ENCODE measurements at places on chromosomes 11 and 22. TPM values are rescaled to one million over a fixed set of nuclear protein-coding genes. Genes with fewer than 3 reads are reported as not detected.

- H3K36me3 ChIP-seq: peaks cover 2% of the 10 kb centered on the region
- H3K27me3 ChIP-seq: peaks cover 7% of the 10 kb centered on the region
- DNase-seq: no peak
- H3K27ac ChIP-seq: no peak overlapping the region
- no peak overlapping the region for H3K4me3 ChIP-seq
- H3K4me1 ChIP-seq: peaks cover 15% of the 10 kb centered on the region
Measured at GRCh38 chr11:12069066-12069676, 41.2 kb upstream of the MICAL2 start.

GRCh38 chr22:18059094-18059417 is 18.7 kb upstream of the PEX26 start:
- peaks cover 32% of the 10 kb centered on the region for H3K27me3 ChIP-seq
- H3K36me3 ChIP-seq: peaks cover 2% of the 10 kb centered on the region
- DNase-seq: no peak
- peaks cover 6% of the 10 kb centered on the region for H3K4me1 ChIP-seq

DNA sequence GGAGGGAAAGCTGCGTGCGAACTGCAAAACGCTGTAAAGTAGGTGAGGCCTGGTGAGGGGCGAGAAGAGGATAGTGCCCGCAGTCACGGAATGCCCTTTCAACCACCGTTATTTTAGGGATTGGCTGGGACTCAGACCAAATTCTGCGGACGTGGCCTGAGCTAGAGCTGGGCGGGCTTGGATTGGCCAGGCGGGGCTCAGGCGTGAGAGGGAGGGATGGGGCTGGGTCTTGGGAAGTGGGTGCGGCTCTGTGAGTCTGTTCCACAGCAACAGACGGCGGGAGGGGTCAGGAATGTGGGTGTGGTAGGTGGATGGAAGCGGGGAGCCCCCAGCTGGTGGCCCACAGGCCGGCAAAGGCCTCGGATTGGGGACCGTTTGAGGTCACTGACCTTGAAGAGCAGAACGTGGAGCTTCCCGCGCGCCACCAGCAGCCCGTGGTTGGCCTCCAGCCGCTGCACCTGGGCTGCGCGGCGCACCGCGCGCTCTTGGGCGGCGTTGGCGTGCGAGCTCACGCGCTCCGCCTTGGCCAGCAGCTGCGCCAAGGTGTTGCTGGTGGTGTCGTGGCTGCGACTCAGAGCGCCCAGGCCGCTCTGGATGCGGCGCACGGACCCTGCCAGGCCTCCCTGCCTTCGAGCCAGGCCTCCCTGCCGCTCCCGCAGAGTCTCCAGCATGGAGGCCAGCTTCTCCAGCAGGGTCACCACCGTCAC is 444 bp downstream of the CAVIN3 start:
- H3K27ac ChIP-seq: no peak overlapping the region
- peaks cover 8% of the 10 kb centered on the region for H3K36me3 ChIP-seq
- peaks cover 13% of the 10 kb centered on the region for H3K4me1 ChIP-seq
- no peak for DNase-seq

DNA sequence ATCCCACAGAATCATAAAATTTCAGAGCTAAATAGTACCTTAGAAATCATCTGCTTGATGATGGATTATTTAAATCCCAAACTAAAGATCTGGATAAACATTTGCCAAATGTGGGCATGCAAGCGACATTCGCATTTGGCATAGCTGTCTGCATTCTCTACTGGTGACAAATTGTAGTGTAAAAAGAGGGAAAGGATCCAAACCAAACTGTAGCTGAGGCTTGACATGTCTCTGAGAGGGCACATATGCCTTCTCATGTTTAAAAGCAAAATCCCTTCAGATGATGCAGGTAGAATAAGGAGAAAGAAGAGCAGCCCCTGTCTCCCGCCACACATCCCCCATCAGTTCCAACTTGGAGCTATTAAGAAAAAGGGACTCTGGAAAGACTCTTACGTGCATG is 257.5 kb upstream of the MTNR1B start:
- H3K36me3 ChIP-seq: no peaks in the 10 kb centered on the region
- no peak overlapping the region for H3K4me3 ChIP-seq
- no peaks in the 10 kb centered on the region for H3K27me3 ChIP-seq
- no peak for DNase-seq

DNA sequence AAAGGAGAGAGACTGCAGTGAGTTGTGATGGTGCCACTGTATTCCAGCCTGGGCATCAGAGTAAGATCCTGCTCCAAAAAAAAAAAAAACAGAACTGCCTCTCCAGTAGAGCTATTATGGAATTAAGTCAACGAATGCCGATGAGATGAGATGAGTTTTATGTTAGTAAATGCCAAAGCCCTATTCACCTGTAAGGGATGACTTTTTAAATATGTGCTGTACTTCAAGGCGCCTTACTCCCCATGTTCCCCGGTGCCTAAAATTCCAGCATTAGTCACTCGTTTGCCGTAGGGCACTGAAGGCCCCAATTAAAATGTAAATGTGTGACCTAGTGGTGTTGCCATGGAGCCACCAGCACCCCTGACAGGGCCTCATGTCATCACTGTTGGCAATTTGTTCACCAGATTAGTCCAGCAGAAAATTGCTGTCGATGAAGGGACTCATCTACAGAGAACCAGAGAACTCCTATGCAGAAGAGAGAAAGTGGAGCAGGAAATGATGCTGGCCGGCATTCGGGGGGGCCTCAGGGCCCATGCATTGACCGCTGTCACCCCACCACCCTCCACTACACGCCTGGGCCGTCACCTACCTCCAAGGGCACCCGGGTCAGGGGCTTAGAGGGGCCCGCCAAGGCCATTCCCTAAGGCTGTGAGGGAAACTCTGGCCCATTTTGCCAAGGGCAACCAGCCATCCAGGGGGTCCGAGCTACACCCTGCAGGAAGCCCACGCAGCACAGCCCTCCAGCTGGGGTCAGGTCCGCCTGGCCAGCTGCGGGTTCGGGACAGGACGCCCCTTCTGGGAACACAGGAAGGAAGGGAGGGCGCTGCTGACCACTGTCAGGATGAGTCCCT is 17.8 kb downstream of the LIF start:
- H3K27ac ChIP-seq: no peak overlapping the region
- no peak overlapping the region for H3K4me3 ChIP-seq
- H3K4me1 ChIP-seq: peaks cover 29% of the 10 kb centered on the region
- H3K27me3 ChIP-seq: no peaks in the 10 kb centered on the region
- no peak for DNase-seq
- no peaks in the 10 kb centered on the region for H3K36me3 ChIP-seq

GRCh38 chr11:61049063-61049377 is 53.3 kb upstream of the CD5 start:
- no peak for DNase-seq
- H3K4me1 ChIP-seq: peaks cover 32% of the 10 kb centered on the region
- peak overlapping the region; percentile 95 for H3K27ac ChIP-seq
- H3K4me3 ChIP-seq: peak overlapping the region; percentile 84
- H3K27me3 ChIP-seq: no peaks in the 10 kb centered on the region
- peaks cover 5% of the 10 kb centered on the region for H3K36me3 ChIP-seq

- H3K4me1 ChIP-seq: no peaks in the 10 kb centered on the region
- no peak overlapping the region for H3K27ac ChIP-seq
- no peak for DNase-seq
- H3K27me3 ChIP-seq: no peaks in the 10 kb centered on the region
- H3K36me3 ChIP-seq: no peaks in the 10 kb centered on the region
Measured at GRCh38 chr11:25730230-25730629, 601.7 kb upstream of the ANO3 start.

GRCh38 chr11:62879235-62879978 is 1.3 kb upstream of the SLC3A2 start:
- peaks cover 41% of the 10 kb centered on the region for H3K4me1 ChIP-seq
- H3K36me3 ChIP-seq: peaks cover 8% of the 10 kb centered on the region
- H3K27ac ChIP-seq: peak overlapping the region; percentile 98
- no peaks in the 10 kb centered on the region for H3K27me3 ChIP-seq
- peak overlapping the region; percentile 99 for H3K4me3 ChIP-seq

GRCh38 chr11:119065369-119065768 is 2.2 kb upstream of the VPS11 start:
- H3K27ac ChIP-seq: peak overlapping the region; percentile 100
- DNase-seq: peak; percentile 26
- H3K4me1 ChIP-seq: peaks cover 30% of the 10 kb centered on the region
- H3K4me3 ChIP-seq: no peak overlapping the region

DNA sequence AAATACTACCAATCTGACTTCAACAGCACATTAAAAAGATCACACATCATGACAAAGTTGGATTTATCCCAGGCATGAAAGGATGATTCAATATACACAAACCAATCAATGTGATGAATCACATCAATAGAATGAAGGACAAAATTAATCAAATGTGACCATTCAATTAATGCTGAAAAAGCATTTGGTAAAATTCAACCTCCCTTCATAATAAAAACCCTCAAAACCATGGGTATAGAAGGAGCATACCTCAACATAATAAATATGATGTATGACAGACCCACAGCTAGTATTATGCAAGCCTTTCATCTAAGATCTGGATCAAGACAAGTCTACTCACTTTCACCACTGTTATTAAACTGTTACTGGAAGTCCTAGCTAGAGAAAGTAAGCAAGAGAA is 921.7 kb upstream of the RAG2 start:
- DNase-seq: no peak
- H3K36me3 ChIP-seq: no peaks in the 10 kb centered on the region
- no peaks in the 10 kb centered on the region for H3K4me1 ChIP-seq
- H3K27me3 ChIP-seq: no peaks in the 10 kb centered on the region

DNA sequence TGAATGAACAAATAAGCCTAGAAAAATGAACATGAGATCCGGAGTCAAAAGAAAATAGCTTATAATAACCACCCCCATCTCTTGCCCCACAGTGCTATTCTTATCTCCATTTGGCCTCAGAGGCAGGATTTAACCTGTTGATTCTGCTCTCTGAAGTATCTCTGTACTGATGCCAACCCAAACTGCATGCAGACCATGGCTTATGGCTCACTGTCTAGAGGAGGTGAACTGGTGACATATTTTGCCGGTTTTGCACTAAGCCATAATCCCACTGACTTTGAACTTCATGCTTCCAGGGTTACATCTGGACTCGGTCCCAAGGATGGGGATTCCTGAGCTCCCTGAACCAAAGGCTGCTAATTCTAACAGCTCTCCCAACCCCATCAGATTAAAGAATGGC is 397.1 kb downstream of the TENM4 start:
- no peak overlapping the region for H3K4me3 ChIP-seq
- no peaks in the 10 kb centered on the region for H3K36me3 ChIP-seq
- H3K27ac ChIP-seq: no peak overlapping the region
- H3K27me3 ChIP-seq: peaks cover 19% of the 10 kb centered on the region
- DNase-seq: no peak

DNA sequence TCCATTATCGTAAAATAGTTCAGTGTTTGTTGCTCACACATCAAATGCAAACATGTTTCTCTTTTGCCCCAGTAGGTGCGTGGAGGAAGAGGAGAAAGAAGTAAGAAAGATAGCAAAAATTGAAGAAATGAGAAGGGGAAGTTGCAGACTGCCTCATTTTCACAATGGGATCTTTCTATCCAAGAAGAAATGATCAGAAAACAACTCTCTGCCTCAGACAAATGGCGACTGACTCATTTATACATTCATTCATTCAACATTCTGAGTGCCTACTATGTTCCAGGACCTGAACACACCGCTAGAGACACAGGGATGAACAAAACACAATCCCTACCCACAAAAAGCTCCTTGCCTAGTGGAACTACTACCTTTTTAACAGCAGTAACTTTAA is 367 bp downstream of the HPS5 start:
- peaks cover 60% of the 10 kb centered on the region for H3K4me1 ChIP-seq
- H3K36me3 ChIP-seq: peaks cover 11% of the 10 kb centered on the region
- no peak for DNase-seq
- peak overlapping the region; percentile 97 for H3K4me3 ChIP-seq
- H3K27ac ChIP-seq: peak overlapping the region; percentile 99

- H3K4me1 ChIP-seq: no peaks in the 10 kb centered on the region
- peaks cover 2% of the 10 kb centered on the region for H3K36me3 ChIP-seq
- no peak overlapping the region for H3K27ac ChIP-seq
- peaks cover 23% of the 10 kb centered on the region for H3K27me3 ChIP-seq
- no peak overlapping the region for H3K4me3 ChIP-seq
- DNase-seq: no peak
Measured at GRCh38 chr11:19912958-19913892, 200.6 kb downstream of the NAV2 start.

- H3K27ac ChIP-seq: no peak overlapping the region
- H3K27me3 ChIP-seq: no peaks in the 10 kb centered on the region
- peaks cover 2% of the 10 kb centered on the region for H3K36me3 ChIP-seq
- no peak overlapping the region for H3K4me3 ChIP-seq
Measured at GRCh38 chr11:8693010-8693551, 10.5 kb downstream of the RPL27A start.

DNA sequence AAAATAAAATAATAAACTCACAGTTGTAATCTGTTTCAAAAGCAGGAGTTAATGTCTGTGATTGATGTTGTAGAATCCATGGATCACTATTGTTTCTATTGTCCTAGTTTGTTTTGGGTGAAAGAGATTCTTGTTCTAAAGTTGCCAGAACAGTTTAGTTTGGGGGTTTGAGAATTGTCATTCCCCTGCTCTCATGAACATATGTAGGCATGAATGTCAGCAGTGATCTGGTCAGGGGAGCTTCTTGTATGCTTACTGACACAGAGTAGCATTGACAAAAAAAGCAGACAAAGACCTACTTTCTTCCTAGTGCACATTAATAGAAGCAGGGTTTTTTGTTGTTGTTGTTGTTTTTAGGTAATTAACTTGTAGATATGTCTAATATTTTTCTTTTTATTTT is 38.6 kb downstream of the ARHGAP1 start:
- peak overlapping the region; percentile 34 for H3K27ac ChIP-seq
- no peaks in the 10 kb centered on the region for H3K27me3 ChIP-seq
- no peak for DNase-seq
- no peak overlapping the region for H3K4me3 ChIP-seq

DNA sequence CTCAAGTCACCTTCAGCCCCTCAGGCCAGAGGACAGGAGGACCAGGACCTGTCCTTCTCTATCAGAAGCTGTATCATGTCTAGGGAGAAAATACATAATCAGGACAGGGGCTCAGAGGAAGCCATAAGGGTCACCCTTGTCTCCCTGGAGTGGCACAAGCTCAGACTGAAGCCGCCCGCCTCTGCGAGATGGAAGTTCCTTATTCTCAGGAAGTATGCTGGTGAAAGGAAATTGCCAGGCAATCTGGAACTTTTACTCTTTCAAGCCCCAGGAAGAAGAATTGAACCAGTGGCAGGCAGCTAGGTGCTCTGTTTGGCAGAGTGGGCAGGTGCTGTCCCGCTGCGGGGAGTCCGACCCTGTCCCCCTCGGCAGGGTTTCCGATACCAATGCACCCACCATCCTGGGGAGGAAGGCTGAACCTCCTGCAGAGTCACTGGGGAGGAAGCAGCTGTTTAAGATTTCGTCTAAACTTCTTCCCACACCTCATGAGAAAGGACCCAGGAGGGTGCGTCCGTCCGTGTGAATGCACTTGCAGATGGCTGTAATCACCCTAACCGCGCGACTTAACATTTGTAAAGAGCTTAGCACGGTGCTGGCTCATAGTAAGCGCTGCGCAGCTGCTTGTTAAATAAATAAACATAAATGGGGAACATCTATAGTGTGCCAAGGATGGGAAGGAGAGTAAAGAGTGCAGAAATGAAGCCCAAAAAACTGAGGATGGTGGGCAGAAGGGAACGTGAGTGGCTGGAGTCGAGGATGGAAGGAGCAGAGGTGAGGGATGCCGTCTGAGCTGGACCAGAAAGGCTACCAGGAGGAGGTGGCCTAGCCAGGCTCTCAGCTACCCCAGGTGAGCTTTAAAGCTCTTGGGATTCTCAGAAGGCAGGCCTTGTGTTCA is 5.0 kb upstream of the ANO1 start:
- no peaks in the 10 kb centered on the region for H3K36me3 ChIP-seq
- no peak for DNase-seq
- no peak overlapping the region for H3K27ac ChIP-seq
- H3K4me1 ChIP-seq: peaks cover 4% of the 10 kb centered on the region
- H3K4me3 ChIP-seq: no peak overlapping the region

Gene SLC22A9
- not detected for total RNA-seq

Gene SYT7
- not detected for total RNA-seq

Gene OR4C16
- not detected for total RNA-seq

Gene MRGPRF
- total RNA-seq: not detected

Gene ACTN3
- 0.30 TPM for total RNA-seq

Gene TRIM49
- total RNA-seq: not detected

Gene HEPN1
- total RNA-seq: not detected

Gene CECR2
- total RNA-seq: 0.29 TPM

All from T-helper 17 cell (primary cell).